ENCODE measurements at places on chromosomes 3 and 15.

- DNase-seq = no peak
These were observed 30.3 kb downstream of the TPRG1 start for GRCh38 chr3:189202106-189202505.

- peak; percentile 30 for DNase-seq
These were observed 1093.6 kb upstream of the ALCAM start for GRCh38 chr3:104273046-104273649.

- DNase-seq = no peak
These were observed 8.9 kb upstream of the GABRB3 start for GRCh38 chr15:26781816-26782215.

- DNase-seq = peak; percentile 91
These were observed 12.5 kb upstream of the MORF4L1 start for GRCh38 chr15:78859971-78860719.
